ENCODE measurements at places on chromosomes 12 and 14.

DNA sequence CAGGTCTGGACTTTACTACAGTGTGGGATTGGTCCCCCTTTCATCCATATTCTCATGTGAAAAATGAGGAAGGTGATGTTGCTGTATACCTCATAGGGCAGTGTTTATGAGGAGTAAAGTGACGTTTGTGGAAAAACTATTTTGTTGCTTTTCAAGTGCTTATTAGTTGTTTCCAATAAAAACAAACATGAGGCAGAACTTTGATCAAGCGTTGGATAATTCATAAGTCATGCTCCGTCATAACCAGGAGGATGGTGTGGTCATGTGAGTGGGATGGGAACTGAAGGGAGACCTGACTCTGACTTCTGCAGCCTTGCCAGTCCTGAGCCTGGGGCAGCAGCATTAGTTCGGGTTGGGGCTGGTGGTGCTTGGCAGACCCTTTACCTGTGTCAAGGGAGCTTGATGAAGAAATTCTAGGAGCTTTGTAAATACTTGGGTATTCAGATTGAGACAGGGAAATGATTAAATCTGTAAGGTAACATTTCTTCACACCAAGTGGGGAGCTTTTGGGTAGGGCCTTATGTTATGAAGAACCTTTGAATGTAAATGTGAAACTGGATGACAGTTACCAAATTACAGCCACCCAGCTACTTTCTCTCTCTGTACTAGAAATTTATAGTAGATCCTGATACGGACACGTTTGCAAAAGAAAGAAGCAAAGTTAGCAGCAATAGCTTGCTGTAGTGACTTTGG is 462.4 kb upstream of the RGS6 start:
- DNase-seq = no peak

DNA sequence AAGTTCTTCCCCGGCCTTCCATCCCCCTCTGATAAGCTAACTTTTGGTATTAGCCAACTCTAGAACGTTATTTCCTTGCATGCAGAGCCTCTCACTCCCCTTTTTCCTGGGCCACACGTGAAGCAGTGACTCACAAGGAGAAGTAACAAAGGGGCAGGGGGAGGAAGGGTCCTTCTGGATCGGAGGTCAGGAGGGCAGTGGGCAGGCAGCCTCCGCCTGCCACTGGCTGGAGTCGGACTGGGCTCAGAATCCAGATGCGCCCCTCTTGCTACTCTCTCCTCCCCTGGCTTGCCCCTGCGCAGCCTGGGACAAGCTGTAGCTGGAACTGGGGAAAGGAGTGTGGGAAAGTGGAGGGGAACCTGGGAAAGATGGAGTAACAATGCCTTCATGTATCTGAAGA is 55.0 kb downstream of the TPCN1 start:
- no peak for DNase-seq

DNA sequence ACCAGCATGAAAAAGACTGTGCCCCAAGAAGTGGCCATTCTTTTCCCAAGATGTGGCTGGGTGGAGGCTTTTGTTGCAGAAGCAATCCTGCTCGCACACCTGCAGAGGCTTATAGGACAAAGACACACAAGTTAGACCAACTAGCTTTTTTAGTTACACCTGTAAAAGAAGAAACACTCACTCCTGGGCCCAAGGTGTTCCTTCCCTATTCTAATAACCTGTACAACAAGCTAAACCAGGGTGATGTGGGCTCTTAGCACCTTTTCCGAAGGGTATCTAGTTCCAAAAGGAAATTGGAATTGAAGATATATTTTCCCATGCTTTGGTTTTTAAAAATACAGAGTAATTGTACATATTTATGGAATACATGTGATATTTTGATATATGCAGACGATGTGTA is 31.0 kb downstream of the ENTPD5 start:
- DNase-seq = no peak

GRCh38 chr12:107992870-107993451 is 136.1 kb upstream of the WSCD2 start:
- no peak for DNase-seq

DNA sequence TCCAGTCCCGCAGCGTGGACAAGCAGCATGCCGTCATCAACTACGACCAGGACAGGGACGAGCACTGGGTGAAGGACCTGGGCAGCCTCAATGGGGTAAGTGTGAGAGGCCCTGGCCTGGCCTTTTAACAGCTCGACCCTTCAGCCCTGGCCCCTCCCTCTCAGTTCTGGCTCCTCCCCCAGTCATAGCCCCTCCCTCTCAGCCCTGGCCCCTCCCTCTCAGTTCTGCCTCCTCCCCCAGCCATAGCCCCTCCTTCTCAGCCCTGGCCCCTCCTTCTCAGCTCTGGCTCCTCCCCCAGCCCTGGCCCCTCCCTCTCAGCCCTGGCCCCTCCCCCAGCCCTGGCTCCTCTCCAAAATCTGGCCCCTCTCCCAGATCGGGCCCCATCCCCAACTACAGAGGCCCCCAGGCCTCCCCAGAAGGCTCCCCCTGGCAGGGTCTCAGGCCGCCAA is 11.2 kb downstream of the CEP170B start:
- DNase-seq = peak; percentile 4

DNA sequence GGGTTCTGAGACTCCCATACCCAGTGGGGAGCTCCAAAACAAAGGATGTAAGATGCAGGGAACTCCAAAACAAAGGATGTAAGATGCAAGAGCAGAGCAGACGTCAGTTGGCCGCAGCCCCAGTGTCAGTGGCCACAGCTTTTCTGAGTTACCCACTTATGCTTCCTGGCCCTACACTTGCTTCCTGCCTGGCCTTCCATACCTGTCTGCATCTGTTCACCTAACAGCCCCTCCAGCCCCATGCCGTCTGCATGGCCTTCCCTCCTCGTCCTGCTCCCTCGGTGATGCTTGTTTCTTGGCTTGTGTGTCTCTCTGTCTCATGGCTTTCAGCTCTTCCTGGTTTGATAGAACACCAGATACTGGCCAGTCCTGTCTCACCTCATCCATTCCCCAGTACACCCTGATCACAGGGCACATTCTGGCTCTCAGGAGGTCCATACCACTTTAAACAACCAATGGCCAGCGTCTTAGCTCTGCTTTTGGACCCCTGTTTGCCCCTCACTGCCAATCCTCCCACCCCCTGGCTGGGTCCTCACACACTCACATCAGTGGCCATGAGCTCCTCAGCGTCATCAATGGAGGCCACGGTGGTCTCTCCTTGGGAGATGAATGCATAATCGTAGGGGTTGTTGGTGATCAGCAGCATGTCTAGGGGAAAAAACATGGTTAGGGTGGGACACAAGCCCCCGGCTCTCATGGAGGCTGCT is 5.3 kb downstream of the MYH7 start:
- DNase-seq = no peak

GRCh38 chr12:83153177-83153576 is 466.5 kb downstream of the TMTC2 start:
- DNase-seq = no peak

DNA sequence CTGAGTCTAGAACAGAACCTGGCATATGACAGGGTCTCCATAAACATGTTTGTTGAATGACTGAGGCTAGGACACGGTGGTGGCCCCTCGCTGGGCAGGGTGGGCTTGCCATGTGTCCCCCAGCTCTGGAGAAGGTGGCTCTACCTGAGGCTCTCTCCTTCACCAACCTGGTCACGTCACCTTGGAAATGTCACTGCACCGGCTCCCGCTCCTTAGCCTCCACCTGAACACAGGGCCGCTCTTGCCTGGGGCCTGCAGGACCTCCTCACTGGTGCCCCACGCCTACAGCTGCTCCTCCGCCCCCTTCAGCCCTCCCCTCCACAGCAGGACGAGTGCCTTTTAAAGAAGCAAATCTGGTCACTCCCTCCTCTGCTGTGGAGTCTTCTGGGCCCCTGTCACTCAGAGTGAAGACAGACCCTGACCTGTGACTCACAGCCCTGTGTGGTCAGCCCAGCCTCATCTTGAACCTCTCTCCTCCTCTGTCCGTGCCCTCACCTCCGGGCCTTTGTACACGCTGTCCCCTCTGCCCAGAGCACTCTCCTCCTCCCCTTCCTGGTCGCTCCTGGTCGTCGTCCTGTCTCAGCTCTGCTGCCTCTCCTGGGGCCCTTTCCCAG is 81.0 kb downstream of the ADGRD1 start:
- no peak for DNase-seq

GRCh38 chr14:22073801-22074200 is 400.2 kb upstream of the OR4E1 start:
- no peak for DNase-seq

DNA sequence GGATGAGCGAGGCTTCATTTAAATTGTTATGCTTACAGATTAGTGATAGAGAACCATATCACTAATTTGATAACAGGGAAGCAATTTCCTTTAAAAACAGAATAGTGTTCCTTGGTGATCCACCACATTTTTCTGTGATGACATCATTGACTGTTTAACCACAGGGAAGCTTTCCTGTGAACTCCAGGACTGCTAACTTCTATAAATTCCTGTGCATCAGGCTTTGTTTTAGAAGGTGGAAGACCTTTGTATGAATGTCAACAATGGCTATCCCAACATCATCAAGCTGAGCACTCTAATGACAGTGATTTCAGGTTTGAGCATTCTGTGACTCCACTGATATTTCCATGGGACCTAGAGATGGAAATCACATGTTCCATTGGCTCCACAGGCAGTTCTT is 177.1 kb downstream of the RMST start:
- DNase-seq = no peak

GRCh38 chr14:39140170-39140569 is 26.0 kb downstream of the GEMIN2 start:
- DNase-seq = no peak

GRCh38 chr14:58788655-58789503 is 151.1 kb downstream of the DACT1 start:
- DNase-seq = no peak

DNA sequence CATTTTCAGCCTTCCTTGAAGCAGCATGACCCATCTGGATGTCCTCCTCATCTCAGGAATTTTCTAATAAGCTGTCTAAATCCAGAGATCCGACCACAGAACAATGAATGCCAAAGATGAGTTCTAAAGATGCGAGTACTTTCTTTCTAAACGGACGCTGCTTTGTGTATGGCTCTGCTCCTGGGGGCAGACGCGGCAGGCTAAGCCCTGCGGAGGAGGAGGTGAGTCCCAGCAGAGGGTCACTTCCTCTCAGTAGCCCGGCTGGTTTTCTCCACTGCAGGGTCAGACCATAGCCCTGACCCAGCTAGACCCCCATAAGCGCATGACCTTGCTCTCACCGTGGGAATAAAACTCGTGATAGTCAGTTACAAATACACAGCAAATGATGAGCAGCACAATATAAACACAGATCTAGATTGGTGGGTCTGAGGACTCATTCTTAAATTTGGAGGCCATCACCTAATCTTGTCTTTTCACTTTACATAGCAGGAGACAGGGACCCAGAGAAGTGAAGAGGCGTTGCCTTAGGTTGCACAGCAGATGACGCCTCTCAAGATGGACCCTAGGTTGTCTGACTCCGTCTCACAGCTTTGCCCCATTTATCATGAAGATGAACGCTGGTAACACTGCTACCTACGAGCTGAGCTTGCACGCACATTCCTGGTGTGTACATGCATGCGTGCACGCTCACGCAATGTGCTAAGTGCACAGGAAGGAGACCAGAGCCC is 16.6 kb downstream of the SSH1 start:
- DNase-seq = no peak

DNA sequence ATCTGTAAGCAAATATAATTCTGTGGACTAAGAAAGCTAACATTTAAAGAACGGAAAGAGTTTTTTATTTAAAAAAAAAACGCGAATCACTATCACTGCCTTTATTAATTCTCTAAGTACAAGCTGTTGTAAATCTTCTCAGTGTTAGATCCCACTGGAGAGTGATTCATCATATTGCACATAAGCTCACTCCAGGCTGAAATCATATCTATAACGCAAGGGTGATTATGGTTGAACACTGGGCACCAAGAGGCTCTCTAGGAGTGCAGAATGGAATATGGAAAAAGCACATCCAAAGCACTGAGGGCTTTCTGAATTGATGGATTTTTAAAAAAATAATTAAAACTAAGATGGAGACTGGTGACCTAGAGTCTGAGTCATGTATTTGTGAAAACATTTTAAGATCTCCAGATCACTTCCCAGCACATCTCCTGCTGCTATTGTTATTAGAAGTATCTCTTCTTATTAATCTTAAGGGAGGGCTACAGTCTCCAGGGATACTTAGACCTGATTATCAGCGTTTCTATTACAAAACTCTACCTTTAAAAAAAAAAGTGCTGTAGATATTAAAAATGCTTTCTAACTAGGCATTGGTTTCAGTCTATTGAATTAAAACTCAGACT is 1106.8 kb downstream of the AACS start:
- no peak for DNase-seq

Measured in NCI-H774 (cell line).